ENCODE measurements at places on chromosomes 5 and 9.

DNA sequence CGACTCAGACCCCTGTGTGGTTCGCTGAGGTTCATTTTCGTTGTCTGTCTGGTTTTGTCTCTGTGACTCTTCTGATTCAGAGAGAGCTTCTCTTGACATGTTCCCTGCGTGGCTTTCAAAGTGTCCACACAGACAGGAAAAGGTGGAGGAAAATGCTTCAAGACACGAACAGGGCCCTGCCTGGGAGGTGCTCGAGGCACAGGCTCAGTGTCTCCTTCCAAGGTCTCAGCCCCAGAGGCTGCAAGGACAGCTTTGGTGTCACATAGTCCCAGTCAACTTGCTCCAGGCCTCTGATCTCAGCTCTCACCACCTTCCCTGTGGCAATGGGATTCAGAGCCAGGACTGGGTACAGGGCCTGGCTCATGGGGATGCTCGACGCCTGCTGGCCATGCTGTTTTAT is 51.6 kb upstream of the SARDH start:
- no peak for DNase-seq

GRCh38 chr5:174811438-174811837 is 87.1 kb downstream of the MSX2 start:
- no peak for DNase-seq

- no peak for DNase-seq
Observed at GRCh38 chr9:20016611-20017010, 227.8 kb upstream of the SLC24A2 start.

DNA sequence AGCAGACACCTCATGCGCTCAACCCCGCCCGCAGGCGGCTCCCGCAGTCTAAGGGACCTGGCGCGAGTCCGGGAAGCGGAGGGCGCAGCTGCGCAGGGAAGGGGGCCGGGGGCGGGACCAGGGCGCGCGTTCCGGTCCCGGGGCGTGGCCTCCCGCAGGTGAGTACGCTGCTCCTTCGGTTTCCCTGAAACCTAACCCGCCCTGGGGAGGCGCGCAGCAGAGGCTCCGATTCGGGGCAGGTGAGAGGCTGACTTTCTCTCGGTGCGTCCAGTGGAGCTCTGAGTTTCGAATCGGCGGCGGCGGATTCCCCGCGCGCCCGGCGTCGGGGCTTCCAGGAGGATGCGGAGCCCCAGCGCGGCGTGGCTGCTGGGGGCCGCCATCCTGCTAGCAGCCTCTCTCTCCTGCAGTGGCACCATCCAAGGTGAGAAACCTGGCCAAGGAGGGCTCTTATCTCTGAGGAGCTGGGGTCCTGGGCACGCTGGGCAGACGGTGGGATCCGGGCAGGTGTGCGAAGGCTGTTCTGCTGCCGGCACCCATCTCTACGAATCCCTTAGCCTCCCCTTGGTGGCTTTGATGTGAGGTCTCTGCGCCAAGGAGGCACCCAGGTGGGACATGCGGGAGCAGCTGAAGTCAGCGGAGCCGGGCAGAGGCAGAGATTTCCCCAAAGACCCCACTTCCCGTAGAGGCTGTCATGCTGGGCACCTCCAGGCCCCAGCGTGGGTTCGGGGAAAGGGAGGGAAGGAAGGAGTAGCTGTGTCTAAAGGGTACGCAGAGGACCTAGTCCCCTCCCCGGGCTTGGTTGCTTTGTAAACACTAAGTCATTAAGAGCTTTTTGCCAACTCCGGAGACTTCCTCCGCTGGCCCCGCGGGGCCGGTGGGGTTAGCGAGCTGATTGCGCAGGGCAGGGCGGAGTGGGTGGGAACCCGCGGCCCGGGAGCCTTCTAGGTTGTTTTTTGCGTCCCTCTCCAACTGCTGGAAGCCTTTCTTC is at the start of gene F2RL1:
TSS of gene F2RL1 (plus strand) at position 187 of the 988 bp plus-strand sequence. CDS start at position 340, 153 bp downstream.
- DNase-seq = no peak

DNA sequence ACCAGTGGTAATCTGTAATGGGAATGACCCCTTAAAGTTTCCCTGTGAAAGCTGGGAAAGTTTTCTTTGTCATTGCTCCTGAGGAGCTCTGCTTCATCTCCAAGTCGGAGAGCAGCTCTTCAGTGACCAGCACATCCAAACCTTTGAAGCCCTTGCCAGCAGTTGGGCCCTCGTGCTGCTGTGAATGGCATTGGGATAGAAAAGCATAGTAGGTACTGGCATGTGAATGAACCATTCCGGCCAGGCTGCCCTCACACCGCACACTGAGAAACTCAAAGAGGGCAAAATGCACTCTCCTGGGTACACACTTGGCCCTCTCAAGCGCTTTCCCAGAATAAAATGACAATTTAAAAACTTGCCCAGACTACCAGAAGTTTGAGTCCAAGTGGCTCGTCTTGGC is 1135.0 kb upstream of the WWC1 start:
- DNase-seq = no peak

- no peak for DNase-seq
Observed at GRCh38 chr5:175465282-175465681, 13.1 kb upstream of the SFXN1 start.

- DNase-seq = no peak
Observed at GRCh38 chr5:39732166-39732565, 307.4 kb upstream of the DAB2 start.

DNA sequence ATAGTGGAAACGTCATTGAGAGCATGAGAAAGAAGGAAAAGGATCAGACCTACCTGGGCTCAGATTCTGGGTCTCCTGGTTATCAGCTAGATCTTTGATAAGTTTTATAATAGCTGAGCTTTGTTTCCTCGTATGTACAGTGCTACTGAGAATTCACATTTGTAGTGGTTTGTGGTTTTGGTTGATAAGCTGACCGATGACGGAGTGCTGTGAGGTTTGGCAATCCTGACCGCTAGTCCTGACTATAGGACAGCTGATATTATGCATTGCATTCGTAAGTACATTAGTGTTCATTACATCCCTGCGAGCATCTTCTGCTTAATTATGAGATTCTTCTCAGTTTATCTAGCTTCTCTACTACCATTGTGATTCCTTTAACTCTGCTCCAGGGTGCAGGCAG is 190.7 kb upstream of the SLC27A6 start:
- DNase-seq = no peak

DNA sequence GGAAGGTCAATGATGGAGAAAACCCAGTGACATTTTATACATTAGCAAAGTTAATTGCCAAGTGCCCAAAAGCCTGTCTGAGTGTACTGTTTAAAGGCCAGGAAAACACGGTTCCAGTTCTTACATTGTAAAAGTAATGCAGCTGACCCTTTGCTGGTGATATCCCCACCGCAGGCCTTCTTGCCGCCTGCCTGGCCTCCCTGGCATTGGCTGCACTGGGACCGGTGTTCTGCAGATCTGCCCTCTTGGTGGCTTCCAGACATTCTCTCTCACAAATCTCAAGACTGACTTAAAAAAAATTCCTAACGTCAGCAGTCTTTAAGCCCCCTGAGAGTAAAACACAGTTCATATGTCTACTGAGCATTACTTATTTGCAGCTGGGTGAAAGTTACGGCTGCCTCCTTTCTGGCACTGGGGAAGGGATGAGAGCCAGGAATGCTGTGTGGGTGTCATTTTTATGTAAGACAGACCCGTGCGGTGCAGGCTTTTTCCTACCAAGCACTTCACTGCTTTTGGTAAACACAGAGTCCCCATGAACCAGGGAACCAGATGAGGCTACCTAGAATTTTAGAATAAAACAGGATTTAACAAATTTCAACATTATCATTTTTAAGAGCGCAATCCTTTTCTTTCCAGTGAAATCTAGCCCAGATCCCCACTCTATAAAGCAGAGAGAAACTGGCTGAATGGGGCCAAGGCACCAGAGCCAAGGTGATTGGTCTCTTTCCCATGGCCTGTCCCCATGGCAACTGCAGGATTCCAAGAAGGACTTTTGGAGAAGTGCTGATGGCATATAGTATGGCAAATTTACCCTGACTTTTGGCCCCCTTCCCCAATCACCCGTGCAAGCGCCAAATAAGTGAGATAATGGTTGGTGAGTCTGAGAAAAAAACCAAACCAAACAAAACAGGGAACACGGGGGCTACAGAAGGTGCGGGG is 80.8 kb downstream of the LMNB1 start:
- DNase-seq = no peak

Measured in fibroblast of skin of left biceps (primary cell).